ENCODE measurements at places on chromosomes 7 and 10.

- peak; percentile 34 for DNase-seq
Measured at GRCh38 chr7:3089493-3089892, 45.8 kb upstream of the CARD11 start.

- DNase-seq = no peak
Measured at GRCh38 chr10:131972474-131973071, 9.2 kb downstream of the BNIP3 start.

- no peak for DNase-seq
Measured at GRCh38 chr10:96896884-96897589, 64.9 kb downstream of the LCOR start.

DNA sequence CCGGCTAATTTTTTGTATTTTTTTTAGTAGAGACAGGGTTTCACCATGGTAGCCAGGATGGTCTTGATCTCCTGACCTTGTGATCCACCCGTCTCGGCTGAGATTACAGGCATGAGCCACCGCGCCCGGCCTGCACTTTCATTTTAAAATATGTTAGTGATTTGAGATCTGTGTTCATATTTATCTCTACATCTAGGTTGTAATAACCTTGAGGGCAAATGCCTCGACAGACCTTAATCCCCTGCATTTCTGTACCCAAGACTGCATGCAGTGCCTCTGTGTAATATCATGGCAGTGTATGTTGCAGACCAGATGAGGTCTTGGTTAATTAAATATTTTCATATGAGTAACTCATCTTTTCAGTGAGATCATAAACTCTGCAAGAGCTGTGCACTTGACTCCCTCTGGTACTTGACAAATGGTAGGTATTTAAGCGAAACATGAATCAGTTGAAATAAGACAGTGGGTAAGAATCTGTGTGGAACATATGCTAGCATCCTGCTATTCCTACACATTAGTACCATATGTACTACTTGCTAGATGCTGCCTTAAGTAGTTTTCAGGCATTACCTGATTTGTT, 673.9 kb upstream of the ANKRD30A start:
- no peak for DNase-seq

DNA sequence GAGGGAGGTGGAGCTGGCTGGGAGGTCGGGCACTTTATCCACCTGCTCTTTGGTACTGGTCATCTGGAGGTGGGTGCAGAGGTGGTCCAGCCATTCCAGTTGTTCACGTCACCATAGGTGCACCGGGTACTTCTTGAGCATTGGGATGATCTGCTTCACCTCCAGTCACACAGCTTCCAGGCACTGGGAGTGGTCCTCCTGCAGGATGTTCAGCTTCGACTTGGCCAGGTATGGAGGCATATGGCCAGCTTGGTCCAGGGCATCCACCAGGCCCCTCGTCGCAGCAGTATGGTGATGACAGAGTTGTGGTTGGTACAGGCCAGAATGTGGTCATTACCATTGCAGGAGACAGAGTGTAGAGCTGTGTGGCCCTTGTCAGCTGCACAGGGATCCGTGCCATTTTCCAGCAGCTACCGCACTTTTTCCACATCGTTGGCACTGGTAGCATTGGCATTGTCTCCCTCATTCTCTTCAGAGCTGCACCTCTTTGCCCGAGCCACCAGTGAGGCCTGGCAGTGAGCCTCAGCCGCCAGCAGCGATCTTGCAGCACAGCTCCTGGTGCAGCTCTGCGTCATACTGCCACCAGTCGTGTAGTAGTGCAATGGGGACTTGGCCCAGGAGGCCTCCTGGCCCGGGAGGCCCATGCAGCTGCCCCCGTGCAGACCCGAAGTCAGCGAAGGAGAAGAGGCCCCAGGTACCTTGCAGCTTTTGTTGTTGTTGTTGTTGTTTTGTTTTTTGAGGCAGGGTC, 150.9 kb downstream of the ZNF22 start:
- no peak for DNase-seq

GRCh38 chr10:27625452-27626211, 120.0 kb downstream of the MKX start:
- DNase-seq = no peak

Data from germinal center (tissue), 1 donor.